NCI-H460 (cell line): ENCODE measurements at places on chromosomes 1 and 21. TPM values are rescaled to one million over a fixed set of nuclear protein-coding genes. Genes with fewer than 3 reads are reported as not detected.

- DNase-seq, result peak; percentile 62
Measured at GRCh38 chr1:240027059-240027462, 64.6 kb upstream of the FMN2 start.

DNA sequence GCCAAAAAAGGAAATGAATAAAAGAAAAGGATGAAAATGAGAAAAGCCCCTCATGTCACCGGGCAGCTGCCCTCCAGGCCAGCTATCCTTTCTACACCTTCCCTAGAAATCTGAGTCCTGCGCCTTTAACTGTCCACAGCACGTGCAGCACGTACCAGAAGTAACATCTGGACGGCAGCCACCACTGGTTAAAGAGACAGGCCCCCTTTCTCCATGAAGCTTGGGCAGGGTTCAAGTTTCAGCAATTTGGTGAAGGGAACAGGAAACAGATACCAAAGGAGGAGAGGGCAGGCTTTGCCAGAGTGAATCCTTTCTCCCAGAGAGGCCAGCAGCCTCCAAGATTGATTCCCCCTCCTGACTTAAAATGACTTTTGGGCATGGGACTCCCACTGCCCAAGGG, 3.6 kb upstream of the KIAA2013 start:
- DNase-seq, result peak; percentile 25

DNA sequence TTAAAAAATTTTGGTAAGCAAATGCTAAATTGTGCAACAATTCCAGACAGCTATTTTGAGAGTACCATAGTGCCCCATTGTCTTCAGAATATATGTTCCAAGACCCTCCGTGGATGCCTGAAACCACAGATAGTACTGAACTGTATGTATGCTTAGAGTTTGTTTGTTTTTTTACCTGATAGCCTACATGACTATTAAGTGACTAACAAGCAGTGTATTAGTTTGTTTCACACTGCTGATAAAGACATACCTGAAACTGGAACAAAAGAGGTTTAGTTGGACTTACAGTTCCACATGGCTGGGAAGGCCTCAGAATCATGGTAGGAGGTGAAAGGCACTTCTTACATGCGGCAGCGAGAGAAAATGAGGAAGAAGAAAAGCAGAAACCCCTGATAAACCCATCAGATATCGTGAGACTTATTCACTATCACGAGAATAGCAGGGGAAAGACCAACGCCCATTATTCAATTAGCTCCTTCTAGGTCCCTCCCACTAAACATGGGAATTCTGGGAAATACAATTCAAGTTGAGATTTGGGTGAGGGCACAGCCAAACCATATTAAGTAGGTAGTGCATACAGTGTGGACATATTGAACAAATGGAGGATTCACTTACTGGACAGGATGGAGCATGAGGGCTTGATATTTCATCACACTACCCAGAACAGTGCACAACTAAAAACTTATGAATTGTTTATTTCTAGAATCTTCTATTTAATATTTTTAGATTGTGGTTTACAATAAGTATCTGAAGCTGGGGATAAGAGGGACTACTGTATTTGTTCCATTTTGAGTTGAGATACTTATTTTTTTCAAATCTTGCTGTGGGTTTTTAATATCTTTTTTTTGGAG, 78.5 kb downstream of the LHX9 start:
- no peak for DNase-seq

DNA sequence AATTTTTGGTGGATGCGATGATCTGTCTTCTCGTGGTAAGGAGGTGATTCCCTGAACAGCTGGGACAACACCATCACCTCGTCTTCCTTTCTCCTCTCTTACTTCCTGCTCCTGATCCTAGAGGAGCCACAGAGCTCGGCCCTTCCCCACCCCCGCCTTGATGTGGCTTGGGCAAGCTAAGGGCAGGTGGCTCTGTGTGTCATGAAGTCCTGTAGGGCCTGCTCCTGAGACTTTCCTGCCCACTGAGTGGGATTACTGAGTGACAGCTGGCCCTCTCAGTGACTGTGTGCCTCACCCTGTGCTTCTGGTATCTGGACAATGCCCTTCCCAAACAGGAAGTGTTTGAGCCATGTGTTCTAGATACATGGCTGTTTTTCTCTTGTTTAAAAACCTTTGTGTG, 153.0 kb downstream of the KCNJ6 start:
- DNase-seq, result no peak

GRCh38 chr1:19361611-19362147, 49.6 kb downstream of the SLC66A1 start:
- no peak for DNase-seq

The OR2G6 gene
- not detected in 2 replicates for total RNA-seq

The CFHR4 gene
- not detected in 2 replicates for total RNA-seq

GRCh38 chr1:156291226-156292061, 4.0 kb downstream of the GLMP start:
- DNase-seq, result peak; percentile 75

DNA sequence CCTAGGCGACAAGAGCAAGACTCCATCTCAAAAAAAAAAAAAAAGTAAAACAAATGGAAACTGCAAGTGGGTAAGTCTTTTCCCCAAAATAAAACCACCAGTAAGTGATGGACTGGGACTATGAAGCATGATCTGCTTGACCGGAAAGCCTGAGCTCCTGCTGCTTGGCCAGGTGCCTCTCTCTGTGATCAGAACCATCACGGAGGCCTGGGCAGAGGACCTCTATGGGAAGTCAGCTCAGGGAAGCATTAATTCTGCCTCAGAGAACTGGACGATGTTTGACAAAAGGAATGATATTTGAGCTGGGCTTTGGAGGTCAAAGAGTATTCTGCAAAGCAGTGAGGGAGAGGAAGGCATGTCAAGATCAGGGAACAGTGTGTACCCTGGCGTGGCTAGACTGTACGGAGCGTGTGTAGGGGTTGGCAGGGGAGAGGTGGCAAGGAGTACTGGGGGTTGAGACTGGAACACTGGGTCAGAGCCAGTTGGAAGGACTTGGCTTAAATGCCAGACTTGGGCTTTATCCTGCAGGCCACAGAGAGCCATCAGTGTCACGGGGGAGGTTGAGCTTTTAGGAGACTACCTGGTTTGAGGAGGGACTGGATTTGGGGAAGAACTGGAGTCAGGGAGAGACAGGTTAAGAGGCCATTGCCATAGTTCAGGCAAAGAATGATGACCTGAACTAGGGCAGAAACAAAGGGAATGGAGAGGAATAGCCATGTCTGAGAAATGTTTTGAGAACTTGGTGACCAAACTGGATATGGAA, 16.4 kb downstream of the ATP1A2 start:
- no peak for DNase-seq

GRCh38 chr1:223245411-223245810, 102.4 kb upstream of the TLR5 start:
- no peak for DNase-seq

The KCNJ10 gene
- total RNA-seq, result not detected in 2 replicates

DNA sequence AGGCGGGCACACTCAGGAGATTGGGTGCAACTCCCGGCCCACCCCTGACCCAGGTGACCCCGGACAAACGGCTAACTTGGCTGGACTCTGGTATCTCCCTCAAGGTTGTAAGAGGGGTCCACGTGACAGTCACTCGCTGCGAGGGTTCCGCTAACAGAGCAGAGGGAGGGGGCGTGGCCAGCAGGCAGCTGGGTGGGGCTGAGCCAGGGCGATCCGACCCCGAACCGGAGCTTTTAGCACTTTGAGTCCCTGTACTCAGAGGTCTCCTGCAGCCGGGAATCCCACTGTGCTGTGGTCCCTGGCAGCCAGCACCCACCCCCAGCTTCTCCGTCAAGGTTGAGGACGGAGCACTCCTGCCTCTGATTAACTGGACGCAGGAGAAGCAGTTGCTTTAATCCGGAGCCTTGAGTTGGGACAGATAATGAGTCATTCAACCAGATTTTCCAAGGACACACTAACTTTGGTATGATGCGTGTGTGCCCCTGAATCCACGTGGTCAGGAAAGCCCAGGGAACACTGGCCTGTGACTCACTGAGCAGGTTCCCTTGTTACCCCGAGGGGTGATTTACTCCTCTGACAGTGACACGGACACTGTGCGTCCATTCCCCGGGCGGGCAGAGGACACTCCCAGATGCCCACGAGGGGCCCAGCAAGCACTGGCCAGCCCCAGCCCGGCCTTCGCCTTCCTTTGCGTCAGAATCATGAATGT, 16.8 kb downstream of the TRPM2 start:
- no peak for DNase-seq

The TMPRSS15 gene
- 0.32 TPM in 2 replicates for total RNA-seq

The HMGN1 gene
- total RNA-seq, result 201 and 206 TPM in 2 replicates

- DNase-seq, result no peak
Measured at GRCh38 chr1:205476648-205477047, 20.8 kb upstream of the BLACAT1 start.

GRCh38 chr1:154614901-154615300, 6.9 kb upstream of the ADAR start:
- DNase-seq, result no peak

The PLEKHA6 gene
- total RNA-seq, result 0.07 and 0.14 TPM in 2 replicates

The NUP210L gene
- total RNA-seq, result 0.02 TPM in 1 of 2 replicates, not detected in the other

The LRRIQ3 gene
- total RNA-seq, result 2.1 and 2.6 TPM in 2 replicates

The AMY1B gene
- total RNA-seq, result not detected in 2 replicates

- DNase-seq, result no peak
Measured at GRCh38 chr1:198031086-198031485, 113.9 kb downstream of the LHX9 start.

The CSF3R gene
- total RNA-seq, result 0.20 TPM in 1 of 2 replicates, not detected in the other

- no peak for DNase-seq
Measured at GRCh38 chr21:38303300-38303699, 46.5 kb downstream of the KCNJ15 start.

The FOXO6 gene
- 0.05 TPM in 1 of 2 replicates, not detected in the other for total RNA-seq

- no peak for DNase-seq
Measured at GRCh38 chr1:223269006-223269405, 95.0 kb downstream of the SUSD4 start.

The ADCY10 gene
- total RNA-seq, result 0.72 TPM in 1 of 2 replicates, not detected in the other

DNA sequence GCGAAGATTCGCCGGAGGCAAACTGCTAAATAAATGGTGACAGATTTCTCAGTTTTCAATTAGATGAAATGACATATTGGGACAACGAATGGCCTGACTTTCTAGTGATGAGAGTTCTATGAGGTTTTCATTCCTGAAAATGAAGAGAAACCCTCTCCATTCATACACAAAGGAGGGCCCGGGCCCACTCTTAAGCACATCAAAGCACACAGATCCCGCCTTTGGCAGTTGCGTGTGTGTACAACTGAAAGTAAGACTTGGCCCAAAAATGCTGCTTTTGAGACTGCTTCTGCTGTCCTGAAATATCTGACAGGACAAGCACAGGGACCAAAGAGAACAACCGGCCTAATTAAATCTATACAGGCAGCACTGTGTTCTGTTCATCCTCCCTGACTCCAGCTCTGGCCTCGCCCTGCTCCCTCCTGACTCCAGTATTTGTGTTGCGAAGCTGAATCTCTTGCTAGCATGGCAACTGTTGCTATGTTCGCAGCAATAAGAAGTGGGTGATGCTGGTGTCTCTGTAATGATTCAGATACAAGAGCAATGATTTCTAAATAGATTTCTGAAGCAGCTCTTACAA, 7.4 kb downstream of the LRRC53 start:
- no peak for DNase-seq

The HTR6 gene
- 0.12 TPM in 1 of 2 replicates, not detected in the other for total RNA-seq

GRCh38 chr1:112504001-112504660, 4.6 kb upstream of the WNT2B start:
- no peak for DNase-seq

- no peak for DNase-seq
Measured at GRCh38 chr1:28144203-28145135, 32.0 kb downstream of the PTAFR start.

- no peak for DNase-seq
Measured at GRCh38 chr1:81920245-81920740, 119.6 kb downstream of the ADGRL2 start.

DNA sequence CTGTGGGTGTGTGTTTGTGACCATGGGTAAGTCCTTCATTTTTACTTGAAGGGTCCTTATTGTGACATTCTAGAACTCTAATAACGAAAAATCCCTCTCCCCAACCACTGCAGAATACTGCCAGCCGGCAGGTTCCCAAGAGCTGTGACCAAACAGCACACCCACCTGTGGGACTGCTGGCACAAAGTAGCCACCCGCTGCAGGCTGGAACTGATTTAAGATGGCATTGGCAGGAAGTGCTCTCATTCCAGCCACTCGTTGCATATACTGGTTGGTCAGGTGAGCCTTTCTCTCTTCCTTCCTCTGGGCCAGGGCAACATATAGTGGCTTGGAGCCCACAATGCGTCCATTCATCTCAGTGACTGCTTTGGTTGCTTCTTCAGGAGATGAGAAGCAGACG, 11.6 kb downstream of the PABPC4 start:
- no peak for DNase-seq

GRCh38 chr1:55579332-55580001, 364.3 kb upstream of the USP24 start:
- no peak for DNase-seq

The SPRR1B gene
- not detected in 2 replicates for total RNA-seq

GRCh38 chr21:37594472-37594951, 227.9 kb downstream of the DYRK1A start:
- no peak for DNase-seq

DNA sequence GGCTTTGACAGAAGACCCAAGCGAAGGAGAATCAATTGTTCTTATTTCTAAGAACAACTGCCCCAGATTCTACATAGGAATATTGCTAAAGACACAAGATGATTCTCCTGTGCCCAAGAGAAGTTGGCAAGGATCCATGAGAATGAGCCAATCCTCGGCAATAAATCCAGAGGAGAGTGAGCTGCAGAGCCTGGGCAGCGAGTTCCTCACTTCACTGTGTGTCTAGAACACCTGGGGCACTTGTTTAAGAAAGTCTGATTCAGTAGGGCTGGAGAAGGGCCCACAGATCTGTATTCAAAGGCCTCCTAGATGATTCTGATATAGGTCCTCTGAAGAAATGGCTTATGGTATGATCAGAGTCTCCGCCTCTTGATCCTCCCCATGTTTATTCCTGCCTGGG, 31.8 kb downstream of the GADD45A start:
- DNase-seq, result peak; percentile 71

The SPRR5 gene
- total RNA-seq, result not detected in 2 replicates

GRCh38 chr1:185823467-185823866, 89.3 kb downstream of the HMCN1 start:
- no peak for DNase-seq

DNA sequence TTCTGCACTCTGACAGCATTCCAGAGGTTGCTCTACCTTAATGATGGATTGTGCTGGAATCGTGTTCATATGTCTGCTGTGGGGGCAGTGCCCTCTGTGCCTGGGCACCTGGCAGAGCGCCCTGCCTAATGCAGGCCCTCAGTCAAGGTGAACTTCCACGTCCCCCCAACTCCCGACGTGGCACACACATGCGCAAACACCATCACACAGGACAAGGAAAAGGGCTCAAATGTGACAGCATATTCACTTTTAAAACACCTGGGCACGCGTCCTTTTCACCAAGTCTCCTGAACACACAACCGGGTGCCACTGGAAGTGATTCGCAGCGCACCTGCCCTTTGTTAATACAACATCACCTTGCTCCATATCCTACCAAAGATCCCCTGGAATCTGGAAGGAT, 11.7 kb downstream of the TPRG1L start:
- no peak for DNase-seq

- no peak for DNase-seq
Measured at GRCh38 chr1:184296466-184297243, 90.2 kb upstream of the C1orf21 start.
